ENCODE measurements at places on chromosomes 16 and 17. TPM values are rescaled to one million over a fixed set of nuclear protein-coding genes. Genes with fewer than 3 reads are reported as not detected.

ABCC6 gene
- polyA plus RNA-seq = 0.20 TPM

- DNase-seq = no peak
These were observed 230.7 kb downstream of the KATNIP start for GRCh38 chr16:27780468-27781194.

GRCh38 chr17:16036261-16036660 is 36.6 kb downstream of the TTC19 start:
- no peak for DNase-seq

DNA sequence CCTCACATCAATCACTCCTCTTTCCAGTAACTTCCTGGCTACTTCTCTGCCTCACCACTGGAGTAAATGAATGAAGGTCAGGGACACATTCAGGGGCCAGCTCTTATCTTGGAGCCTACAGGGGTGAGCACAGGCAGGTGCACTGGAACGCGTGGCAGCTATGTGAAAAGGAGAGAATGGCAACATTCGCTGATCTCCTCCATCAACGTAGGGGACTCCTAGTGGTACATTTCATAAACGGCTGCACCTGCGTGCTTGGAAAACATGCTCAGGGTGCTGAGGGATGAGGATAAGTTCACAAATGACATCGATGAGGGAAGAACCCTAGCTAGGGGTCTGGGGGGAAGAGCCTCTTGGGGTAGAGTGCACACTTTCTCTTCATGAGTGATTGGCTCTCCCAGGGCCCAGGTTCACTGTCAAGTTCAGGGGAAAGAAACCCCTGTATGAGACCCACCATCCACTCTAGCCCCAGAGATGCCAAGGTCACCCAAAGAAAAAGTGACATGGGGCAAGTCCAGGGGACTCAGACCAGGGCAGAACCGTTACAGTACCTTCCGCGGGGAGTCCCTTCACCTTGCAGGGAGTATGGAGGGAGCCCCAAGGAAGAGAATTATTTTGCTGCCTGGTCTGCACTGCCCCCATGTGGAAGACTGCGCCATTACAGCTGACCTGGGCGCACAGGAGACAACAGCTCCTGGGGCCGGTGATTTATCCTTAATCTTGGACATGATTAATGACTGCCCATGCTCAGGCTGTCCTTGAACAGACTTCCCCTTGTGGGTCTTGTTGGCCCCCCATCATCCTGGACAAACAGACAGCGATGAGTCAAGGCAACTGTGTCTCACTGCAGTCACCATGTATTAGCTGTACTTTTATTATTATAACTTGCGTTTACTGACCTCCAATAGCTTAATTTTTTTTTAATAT is 30.1 kb downstream of the VAC14 start:
- peak; percentile 47 for DNase-seq

TOX3 gene
- polyA plus RNA-seq = not detected

FBXW10 gene
- 0.03 TPM for polyA plus RNA-seq

DNA sequence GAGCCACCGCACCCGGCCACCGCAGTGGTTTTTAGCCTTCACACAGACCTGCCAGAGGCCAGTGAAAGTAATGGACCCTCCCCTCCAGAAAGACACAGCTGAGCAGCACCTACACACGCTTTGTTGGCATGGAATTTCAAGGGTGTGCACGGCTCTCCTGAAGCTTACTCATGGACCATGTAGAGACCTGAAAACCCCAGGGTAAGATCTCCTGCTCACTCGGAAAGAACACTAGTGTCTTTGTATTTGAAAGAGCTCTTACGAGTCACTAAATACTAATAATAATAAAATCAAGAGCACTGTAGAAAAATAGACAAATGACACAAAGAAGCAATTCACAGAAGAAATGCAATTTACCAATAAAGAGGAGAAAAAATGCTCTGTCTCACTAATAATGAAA is 20.0 kb downstream of the SLC43A2 start:
- DNase-seq = peak; percentile 86

- no peak for DNase-seq
These were observed 351.2 kb upstream of the DYNLRB2 start for GRCh38 chr16:80189476-80190175.

GRCh38 chr17:74217037-74217730 is 3.8 kb downstream of the TTYH2 start:
- DNase-seq = no peak

DNA sequence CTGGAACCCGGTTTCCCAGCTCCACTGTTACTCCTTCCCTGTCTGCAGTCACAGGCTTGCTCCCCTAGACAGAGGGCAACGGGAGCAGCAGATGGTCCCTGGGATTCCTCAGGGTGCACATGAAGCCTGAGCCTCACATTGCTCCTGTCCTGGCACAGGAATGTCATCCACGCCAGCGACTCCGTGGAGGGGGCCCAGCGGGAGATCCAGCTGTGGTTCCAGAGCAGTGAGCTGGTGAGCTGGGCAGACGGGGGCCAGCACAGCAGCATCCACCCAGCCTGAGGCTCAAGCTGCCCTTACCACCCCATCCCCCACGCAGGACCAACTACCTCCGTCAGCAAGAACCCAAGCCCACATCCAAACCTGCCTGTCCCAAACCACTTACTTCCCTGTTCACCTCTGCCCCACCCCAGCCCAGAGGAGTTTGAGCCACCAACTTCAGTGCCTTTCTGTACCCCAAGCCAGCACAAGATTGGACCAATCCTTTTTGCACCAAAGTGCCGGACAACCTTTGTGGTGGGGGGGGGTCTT is 1.6 kb upstream of the DECR2 start:
- no peak for DNase-seq

- peak; percentile 58 for DNase-seq
These were observed 84.8 kb downstream of the MRM1 start for GRCh38 chr17:36686123-36686669.

DNA sequence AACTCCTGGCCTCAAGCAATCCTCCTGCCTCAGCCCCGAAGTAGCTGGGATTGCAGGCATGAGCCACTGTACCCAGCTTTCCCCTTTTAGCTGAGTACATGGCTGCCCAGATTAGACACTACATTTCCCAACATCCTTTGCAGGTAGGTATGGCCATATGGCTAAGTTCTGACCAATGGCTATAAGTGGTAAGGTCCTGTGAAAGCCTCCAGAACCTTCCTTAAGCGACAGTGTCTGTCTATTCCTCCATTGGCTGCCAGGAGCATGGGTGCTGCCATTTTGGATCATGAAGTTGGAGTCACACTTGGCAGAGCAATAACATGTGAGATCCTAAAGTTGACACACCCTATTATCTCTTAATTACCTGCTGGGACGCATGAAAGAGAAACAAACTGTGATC is 24.4 kb upstream of the CRHR1 start:
- no peak for DNase-seq

DHX58 gene
- polyA plus RNA-seq = 4.8 TPM

All from mammary epithelial cell (primary cell).